Central memory CD4-positive, alpha-beta T cell (primary cell): ENCODE measurements at places on chromosomes 2 and 18.

- no peak for DNase-seq
Measured at GRCh38 chr2:156455361-156455975, 19.3 kb downstream of the GPD2 start.

- DNase-seq: no peak
Measured at GRCh38 chr2:97664636-97664970, 759 bp upstream of the ACTR1B start.

- no peak for DNase-seq
Measured at GRCh38 chr2:174951745-174952144, 53.4 kb downstream of the CHN1 start.

DNA sequence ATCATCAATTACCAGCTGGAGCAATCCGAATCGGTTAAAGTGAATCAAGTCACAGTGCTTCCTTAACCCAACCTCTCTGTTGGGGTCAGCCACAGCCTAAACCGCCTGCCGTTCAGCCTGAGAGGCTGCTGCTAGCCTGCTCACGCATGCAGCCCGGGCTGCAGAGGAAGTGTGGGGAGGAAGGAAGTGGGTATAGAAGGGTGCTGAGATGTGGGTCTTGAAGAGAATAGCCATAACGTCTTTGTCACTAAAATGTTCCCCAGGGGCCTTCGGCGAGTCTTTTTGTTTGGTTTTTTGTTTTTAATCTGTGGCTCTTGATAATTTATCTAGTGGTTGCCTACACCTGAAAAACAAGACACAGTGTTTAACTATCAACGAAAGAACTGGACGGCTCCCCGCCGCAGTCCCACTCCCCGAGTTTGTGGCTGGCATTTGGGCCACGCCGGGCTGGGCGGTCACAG, 496 bp upstream of the ITGA4 start:
- DNase-seq: peak; percentile 80

GRCh38 chr2:164084066-164084465, 348.3 kb upstream of the FIGN start:
- no peak for DNase-seq

- no peak for DNase-seq
Measured at GRCh38 chr18:9808295-9809241, 77.2 kb upstream of the TXNDC2 start.

GRCh38 chr18:79169958-79170555, 100.9 kb downstream of the ATP9B start:
- DNase-seq: no peak

GRCh38 chr2:84856787-84857186, 24.1 kb downstream of the TRABD2A start:
- no peak for DNase-seq

DNA sequence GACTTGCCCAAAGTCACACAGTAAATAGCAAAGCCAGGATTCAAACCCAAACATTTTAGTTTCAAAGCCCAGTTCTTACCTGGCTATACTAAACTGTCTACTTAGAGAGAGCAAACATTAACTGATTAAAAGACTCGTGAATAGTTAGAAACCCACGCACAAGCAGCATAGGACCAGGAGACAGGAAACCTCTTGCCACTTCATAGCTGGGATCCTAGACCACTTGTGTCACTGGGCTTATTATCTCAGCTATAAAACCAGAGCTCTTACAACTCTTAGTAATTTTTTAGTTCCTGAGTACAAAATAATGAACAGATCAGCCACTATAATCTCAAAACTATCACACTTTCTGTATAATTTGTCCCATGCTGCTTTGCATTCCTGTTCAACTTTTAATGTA, 2.4 kb upstream of the AAK1 start:
- peak; percentile 60 for DNase-seq

DNA sequence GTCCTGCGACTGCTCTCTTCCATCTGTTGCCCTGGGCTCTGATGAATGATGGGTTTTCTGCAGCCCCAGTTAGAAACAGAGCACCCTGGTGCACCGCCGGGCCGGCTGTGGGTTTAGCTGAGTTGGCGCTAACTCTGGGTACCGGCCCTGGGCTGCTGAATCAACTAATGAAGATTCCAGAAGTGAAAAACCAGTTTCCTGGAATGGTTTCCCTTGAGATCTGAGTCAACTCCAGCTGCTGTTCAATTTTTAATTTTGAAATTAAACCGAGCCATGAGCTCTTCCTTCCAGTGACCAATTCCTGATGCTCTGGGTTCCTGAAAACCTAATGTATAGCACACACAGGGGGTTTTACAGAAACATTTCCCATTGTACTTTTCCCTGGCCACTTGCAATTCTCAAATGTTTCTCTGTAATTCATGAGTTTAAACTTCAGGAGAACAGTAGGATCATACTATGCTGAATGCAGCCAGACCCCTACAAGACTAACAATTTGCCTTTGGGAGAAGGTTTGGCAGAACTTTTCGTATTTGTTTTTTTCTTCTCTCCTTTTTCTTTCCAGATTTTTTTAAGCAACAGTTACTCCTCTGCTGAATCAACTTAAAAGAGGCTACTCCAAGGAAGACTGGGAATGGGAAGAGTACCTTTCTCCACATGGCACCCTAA, 5.5 kb downstream of the COL6A3 start:
- DNase-seq: no peak

DNA sequence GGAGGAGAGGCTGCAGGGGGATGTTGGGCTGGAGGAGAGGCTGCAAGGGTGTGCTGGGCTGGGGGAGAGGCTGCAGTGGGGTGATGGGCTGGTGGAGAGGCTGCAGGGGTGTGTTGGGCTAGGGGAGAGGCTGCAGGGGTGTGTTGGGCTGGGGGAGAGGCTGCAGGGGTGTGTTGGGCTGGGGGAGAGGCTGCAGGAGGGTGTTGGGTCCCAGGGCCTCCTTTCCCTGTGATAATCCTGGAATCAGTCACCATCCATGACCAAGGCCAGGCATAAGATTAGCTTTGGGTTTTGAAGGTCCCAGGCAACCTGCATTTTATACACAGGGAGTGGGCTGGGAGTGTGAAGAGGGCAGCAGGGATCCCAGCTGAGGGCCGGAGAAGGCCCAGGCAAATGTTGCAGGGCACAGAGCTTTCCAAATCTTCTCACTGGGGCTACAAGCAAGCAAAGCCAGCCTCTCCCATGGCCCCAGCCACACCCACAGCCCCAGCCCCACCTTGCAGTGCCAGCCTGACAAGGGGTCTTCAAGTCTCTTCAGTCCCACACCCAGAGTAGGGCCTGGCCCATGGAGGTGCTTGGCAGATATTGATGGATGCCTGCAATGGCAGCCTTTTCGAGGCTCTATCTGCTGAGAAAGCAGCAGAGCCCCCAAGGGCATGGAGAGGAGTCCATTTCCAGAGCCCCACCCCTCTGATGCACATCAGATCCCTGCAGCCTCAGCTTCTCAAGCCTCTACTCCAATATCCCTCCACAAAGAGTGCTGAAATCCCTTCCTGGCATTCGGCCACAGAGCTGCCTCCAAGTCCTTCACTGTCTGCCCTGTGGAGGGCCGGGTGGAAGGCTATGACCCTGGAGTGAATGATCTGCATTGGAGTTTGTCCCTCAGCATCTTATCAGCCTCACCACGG, 50.3 kb upstream of the GLI2 start:
- DNase-seq: no peak

- DNase-seq: no peak
Measured at GRCh38 chr2:168731616-168732015, 70.8 kb upstream of the NOSTRIN start.

- DNase-seq: no peak
Measured at GRCh38 chr2:20666005-20666303, 990 bp upstream of the GDF7 start.

GRCh38 chr2:96522304-96523203, 14.0 kb upstream of the ARID5A start:
- no peak for DNase-seq

GRCh38 chr2:20164734-20165478, 60.0 kb downstream of the SDC1 start:
- DNase-seq: no peak

DNA sequence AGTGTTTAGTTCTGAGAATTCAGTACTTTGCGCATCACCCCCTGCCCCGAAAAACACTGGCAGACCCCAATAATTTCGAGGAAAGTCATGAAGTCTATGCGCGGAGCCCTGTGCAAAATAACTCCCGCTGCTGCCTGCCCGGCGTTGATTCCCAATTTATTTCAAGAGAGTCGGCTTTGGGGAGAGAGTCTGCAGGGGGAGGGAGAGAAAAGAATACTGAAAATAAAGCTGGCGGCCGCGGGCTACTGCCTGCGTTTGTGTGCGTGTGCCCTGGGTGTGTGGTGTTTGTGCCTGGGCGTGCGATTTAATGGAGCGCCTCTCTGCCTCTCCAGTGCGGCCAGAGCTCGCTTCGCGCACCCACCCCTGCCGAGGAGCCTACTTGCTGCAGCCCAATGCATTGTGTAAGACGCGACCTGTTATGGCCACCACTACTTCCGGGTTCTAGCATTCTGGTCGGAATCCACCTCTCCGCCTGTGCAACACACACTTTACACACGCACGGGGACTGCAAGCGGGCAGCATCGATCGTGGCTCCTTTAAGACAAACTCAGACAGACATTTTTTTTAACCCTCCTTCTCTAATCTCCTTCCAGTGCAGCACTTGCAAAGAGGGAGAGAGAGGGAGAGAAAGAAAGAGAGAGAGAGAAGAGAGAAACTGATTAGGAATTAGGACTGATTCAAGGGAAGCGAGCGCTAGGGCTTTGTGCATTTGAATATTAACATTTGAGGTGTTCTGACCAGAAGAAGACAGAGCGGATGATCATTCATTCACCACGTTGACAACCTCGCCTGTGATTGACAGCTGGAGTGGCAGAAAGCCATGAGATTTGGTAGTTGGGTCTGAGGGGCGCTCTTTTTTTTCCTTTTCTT, at the start of gene MEIS1:
TSS of gene MEIS1 (plus strand) at position 447 of the 870 bp plus-strand sequence. CDS start 732 bp downstream, outside the sequence.
- DNase-seq: no peak

DNA sequence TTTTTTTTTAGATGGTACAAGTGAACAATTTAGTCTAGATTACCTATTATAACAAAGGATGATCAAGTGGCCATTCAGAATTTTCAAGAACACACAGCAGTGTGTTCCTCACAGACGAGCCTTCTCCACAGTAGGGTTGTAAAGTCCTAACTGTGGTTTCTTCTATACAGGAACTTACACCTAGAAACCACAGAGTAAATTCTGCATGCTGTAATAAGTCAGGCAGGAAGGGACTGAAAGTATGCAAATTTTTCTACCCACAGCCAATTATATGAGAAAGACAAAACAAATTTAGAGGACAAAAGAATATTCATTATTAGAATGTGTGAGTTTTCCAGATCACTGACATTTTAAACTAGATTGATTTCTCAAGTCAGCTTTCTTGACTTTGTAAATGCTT, 99.5 kb downstream of the RBMS1 start:
- DNase-seq: peak; percentile 52

DNA sequence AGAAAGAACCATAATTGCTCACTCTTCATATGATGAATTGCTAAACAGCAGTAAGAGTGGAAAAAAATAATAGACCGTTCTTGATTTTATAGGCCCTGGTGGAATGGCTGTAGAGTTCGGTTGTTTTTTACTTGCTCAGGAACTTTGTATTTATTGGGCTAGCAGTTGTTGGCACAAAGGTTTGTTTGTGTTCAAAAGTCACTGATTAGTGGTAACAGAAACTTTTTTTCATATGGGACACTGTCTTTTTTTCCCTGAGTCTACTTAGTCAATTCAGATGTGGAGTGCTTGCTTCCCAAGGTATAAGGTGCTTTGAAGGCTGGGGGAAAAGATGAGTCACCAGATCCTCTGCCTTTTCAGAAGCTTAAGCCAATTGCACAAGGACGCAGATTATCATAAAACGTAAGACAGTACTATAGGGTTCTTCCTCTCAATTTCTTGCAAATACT, 25.8 kb downstream of the PHLPP1 start:
- DNase-seq: no peak

GRCh38 chr2:17729880-17730279, 23.7 kb downstream of the SMC6 start:
- DNase-seq: no peak

- no peak for DNase-seq
Measured at GRCh38 chr2:45986509-45986908, 310.7 kb upstream of the EPAS1 start.

- DNase-seq: no peak
Measured at GRCh38 chr2:152518034-152518433, 183.1 kb downstream of the FMNL2 start.

DNA sequence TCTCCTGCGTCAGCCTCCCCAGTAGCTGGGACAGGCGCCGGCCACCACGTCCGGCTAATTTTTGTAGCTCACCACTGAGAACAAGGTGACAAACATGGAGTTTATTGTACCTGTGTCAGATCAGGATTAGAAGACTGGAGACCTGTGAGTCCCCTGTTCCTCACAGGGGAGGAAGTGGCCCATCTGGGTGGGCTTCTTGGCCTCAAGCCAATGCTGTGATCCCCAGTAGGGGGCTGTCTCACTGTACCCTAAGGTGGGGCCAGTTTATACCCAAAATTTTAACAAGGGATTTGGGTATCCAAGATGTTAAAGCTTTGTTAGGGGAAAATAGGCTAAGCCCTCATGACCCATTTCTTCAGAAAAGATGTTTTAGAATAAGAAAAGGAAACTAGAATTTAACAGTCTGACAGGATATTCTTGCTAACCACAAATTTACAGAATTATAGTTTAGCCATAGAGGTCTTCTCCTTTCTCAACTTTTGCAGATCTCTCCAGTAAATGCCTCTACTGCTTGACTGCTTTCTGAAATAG, 16.3 kb downstream of the PCBP1 start:
- DNase-seq: peak; percentile 42

DNA sequence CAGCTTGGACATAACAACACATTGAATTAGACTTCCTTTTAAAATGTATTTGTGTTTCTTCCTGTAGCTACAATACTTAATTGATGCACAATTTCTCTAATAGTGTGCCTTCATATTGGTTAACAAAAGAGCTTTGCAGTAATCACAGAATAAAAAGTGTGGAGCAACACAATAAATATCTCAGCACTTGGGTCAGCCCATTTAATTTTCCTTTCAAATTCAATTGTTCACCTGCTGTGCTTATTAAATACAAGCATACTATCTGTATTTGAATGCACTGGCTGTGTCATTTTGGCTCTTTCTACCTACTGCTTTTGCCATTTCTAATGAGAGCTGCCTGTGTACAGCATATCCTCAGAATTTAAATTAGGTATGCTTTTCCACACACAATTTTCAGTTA, 1641.3 kb upstream of the SLC39A10 start:
- no peak for DNase-seq

- DNase-seq: no peak
Measured at GRCh38 chr2:208413931-208414330, 7.3 kb downstream of the PTH2R start.

DNA sequence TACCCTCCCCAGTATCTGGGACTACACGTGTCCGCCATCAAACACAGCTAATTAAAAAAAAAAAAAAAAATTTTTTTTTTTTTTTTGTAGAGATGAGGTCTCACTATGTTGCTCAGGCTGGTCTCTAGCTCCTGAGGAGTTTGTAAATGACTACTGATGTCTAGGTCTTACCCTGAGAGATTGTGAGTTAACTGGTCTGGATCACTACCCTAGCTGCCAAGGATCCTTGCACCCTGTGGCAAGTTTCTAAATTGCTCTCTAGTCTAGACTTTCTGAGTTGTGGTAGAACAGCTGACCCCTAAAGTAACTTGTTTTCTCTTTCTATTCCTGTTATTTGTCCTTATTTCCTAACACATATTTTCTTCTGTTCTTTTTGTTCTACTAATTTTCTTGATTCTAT, 44.5 kb downstream of the ABHD3 start:
- no peak for DNase-seq

- no peak for DNase-seq
Measured at GRCh38 chr18:73340135-73340977, 472.6 kb upstream of the NETO1 start.
